ENCODE measurements at places on chromosomes 1 and 21.

DNA sequence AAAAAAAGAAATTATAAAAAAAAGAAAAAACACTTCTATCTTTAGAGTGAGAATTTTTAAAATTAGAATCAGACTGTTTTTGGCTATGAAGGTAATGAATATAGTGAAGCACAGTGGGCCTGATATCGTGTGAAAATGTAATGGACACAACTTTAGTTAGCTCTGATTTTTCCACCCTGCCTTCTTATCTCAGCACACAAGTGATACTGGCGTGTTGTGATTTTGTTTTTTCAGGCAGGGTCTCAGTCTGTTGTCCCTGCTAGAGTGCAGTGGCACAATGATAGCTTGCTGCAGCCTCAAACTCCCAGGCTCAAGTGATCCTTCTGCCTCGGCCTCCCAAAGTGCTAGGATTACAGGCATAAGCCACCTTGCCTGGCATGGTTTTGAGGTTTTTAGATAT is 22.3 kb downstream of the MACF1 start:
- no peak for DNase-seq

DNA sequence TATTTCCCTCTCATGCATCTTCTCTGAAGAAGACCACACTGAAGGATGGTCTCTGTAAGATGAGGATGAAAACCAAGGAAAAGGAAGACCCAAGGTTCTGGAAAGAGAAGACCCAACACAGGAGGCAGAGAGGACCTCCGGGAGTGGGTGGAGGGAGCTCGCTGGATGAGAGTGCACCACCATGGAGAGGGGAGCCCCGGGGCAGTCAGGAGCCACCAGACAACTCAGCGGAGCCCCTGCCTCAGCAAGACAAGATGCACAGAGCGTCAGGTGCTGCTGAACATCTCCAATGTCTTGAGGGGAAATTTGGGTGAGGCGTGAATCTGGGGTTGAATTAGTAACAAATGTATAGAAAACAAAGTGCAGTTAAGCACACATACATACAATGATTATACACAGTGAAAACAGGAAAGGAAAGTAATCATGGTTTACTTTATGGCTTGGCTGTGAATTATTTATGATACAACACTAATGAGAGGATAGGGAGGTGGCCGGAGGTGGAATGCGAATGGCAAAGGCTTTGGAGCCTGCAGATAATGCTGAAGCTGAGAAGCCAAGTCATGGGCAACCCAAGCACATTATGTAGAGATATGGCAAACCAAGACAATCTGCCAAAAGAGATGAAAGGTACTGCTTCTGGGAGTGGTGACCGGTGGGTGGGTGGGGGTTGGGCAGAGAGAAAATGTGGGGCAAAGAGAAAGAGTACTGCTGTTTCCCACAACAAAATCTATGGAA is 80.4 kb upstream of the EDN2 start:
- no peak for DNase-seq

GRCh38 chr1:235049217-235049616 is 79.4 kb downstream of the TOMM20 start:
- DNase-seq = no peak

GRCh38 chr1:63973005-63973419 is 199.2 kb downstream of the ROR1 start:
- no peak for DNase-seq

GRCh38 chr1:114154146-114154962 is 685 bp upstream of the SYT6 start:
- DNase-seq = no peak

- DNase-seq = peak; percentile 29
These were observed 9.9 kb upstream of the GPR25 start for GRCh38 chr1:200862713-200863415.

DNA sequence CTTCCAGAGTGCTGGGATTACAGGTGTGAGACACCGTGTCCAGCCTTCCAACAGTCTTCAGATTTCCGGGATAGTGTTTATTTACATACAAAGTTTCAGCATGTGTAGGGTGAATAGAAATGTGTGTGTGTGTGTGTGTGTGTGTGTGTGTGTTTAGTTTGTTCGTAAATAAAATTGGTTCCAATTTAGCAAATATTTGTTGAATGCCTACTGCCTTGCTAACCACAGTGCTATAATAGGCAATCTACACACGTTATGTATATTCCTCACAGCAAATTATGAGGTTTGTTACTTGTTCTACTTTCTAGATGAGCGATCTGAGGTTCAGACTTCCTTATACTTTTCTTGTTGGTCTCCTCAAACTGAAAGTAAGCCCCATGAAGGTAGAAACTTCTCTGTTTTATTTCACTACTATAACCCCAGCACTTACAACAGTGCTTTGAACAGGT is 32.8 kb upstream of the EPS15 start:
- no peak for DNase-seq

DNA sequence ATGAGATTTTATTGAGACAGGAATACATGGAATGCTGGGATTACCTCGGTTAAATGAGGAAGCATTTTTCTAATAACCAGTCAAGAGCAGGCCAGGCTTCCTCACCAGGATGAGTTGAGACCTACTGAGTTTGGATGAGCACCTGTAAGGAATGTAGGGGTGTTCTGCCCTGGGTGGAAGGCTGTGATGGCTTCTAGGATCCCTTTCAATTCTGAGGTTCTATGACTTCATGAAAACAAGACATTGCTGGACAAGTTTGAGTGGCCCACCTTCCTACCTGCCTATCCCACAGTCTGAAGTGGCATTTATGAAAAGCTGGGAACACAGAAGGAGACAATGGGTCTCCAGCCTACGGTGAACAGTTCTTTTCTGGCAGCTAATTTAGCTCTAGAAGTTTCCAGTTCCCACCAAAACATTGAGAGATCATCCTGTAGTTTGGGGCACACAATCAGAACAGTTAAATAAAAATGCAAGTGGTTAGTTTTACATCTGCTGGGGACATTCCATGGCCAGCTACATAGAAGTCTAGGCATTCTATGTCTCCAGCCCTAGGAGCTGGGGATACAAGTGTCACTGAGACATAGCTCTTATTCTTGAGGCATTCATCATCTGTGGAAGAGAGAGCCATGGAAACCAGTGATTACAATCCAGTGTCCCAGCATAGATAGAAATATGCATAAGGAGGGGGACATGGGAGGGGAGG is 51.3 kb upstream of the TSPAN2 start:
- DNase-seq = no peak

GRCh38 chr1:88612292-88612691 is 71.8 kb upstream of the PKN2 start:
- DNase-seq = no peak

DNA sequence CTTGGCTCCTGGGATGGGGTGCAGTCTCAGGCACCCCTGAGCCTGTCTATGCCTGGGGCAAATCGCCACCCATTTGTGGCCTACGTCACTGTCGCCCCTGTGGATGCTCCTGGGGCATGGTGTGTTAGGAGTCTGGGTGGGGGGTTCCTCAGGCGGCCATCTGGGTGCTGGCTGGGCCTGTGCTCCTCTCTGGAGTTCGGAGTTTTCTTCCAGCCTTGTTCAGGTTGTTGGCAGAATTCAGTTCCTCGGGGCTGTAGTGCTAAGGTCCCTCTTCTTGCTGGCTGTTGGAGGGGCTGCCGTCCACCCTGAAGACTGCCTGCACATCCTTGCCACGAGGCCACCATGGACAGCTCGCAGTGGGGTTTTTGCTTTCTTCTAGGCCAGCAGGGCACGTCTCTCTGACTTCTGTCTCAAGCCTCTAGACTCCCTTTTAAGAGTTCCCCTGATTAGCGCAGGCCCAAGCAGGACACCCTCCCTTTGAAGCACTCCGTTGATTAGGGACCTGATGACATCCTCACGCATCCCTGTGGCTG is 86.7 kb upstream of the C1orf174 start:
- DNase-seq = no peak

DNA sequence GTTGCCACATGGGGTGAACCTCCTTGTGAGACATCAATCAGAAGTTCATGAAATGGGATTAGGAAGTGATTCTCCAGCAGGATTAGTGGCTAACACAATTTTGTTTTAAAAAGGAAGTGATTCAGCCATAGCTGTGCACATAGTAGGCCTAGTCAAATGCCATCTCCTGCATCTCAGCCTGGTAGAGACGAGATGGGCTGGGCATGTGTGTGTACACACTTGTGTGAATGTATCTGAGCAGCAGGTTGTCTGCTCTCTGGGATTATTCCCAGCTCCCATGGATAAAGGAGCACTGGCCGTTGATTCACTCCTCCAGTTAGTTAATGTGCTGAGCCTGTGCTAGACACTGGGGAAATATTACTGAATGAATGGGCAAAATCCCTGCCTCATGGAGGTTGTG is 2.0 kb downstream of the FOXE3 start:
- DNase-seq = no peak

DNA sequence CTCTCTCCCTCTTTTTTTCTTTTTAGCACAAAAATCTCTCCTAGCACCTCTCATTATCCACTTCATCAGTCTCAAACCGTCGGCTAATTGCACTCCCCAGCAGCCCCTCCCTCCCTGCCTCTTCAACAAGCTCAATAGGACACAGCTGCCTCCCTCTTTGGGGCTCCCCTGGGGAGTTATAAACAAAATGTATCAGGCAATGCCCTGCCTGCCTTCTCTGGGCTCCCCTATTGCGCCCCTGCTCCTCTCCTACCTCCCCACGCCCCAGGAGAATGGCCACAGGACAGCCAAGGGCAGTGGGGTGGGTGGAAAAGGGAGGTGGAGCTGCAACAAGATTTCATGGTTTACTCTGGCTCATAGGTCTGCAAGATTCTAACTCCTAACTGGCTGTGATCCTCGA is 147.1 kb upstream of the GRIK3 start:
- no peak for DNase-seq

DNA sequence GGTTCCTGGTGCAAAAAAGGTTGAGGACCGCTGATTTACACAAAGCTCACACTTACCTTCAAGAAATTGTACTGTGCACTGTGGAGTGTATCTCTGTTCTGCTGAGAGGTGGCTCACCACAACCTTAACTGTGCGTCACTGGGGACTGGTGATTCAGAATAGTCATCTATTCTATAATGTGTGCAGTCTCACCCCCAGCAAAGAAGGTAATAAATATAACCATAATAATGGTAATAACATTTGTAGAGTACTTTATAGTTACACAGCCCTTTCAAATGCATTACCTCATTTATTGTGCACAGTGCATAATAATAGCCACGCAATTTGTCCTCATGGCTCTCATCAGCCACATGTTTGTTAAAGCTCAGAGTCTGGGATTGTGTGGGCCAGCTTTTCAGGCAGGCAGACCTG is 59.4 kb upstream of the DUSP10 start:
- DNase-seq = no peak

GRCh38 chr1:9324246-9325096 is 31.8 kb downstream of the SPSB1 start:
- no peak for DNase-seq

- no peak for DNase-seq
These were observed 2019.8 kb downstream of the NCAM2 start for GRCh38 chr21:23017989-23018388.

- no peak for DNase-seq
These were observed 11.8 kb upstream of the DENND1B start for GRCh38 chr1:197787056-197787455.

DNA sequence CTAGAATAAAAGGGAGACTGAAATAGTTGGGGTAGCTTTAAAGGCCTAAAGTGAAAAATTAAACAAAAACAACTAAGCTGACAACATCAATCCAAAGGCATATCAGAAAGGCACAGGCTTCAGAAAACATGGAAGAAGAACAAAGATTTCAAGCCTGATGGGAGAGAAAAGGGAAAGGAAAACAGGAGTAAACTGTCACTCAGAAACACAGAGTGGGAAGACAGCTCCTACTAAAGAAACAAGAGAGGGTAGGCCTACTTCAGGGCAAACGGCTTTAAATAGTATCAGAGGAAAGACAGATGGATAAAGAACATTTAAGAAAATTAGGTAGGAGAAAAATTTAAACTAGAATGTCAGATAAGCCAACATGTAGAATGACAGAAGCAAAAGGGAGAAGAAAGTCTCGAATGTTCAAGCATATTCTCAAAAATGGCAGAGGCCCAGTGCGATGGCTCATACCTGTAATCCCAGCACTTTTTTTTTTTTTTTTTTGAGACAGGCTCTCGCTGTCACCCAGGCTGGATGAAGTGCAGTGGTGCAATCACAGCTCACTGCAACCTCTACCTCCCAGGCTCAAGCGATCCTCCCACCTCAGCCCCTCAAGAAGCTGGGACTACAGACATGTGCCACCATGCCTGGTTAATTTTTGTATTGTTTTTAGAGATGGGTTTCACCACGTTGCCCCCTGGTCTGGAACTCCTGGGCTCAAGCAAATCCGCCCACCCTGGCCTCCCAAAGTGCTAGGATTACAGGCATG is 7.6 kb downstream of the EGLN1 start:
- DNase-seq = no peak

- DNase-seq = no peak
These were observed 566.1 kb downstream of the LTN1 start for GRCh38 chr21:28426545-28426944.

- no peak for DNase-seq
These were observed 7.4 kb upstream of the B3GALNT2 start for GRCh38 chr1:235511470-235512240.

DNA sequence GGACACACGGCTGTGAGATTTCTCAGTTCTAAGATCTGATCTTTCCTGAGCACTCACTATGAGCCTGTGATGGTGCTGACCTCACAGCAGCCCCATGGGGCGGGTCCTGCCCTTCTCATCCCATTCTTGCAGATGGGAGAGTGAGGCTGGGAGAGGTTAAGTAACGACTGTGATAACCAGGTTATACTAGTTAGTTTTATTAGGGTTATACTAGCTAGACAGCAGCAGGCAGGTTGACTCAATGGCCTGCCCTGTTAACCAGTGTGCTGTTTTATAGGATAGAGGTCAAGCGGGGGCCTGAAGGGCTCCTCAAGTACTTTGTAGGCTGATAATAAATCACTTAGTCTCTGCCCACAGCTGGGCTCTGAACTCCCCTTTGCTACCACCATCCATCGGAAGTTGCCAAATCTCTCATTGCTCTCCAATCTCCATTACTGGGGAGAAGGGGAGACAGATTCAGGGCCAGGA is 4.8 kb downstream of the CNTN2 start:
- DNase-seq = no peak

DNA sequence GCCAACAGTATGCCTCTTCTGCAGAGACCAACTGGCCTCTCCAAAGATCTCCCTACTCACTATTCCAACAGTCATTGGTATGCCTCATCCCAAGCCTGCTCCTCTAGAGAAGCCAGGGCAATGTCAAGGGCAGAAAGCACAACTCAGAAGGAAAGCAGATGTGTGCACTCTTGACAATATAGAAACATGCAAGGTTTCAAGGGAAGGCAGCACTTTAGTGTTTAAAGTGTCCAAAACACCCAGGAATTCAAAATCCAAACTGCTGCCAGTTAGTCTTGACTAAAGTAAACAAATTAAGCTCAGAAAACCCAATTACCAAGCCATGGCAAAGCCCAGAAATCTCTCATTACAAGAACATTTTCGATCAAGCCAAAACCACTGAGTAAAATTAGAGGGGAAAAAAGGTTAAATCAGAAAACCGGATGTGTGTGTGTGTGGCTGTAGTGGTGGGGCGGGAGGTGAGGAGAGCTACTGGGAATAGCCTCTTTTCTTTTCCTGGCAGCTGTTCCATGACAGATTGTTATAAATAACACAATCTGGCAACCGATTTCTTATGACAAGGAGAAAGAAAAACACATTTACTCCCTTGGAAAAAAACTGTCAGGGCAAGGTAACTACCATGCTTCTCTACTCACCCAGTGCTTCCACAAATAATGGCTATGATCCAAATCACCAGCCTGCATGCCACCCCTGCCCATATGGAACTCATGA is 39.2 kb downstream of the EIF2B3 start:
- no peak for DNase-seq

All from MM.1S (cell line).